ENCODE measurements at places on chromosomes 11 and 22.

- no peak for DNase-seq
Measured at GRCh38 chr11:70205049-70205725, 2.1 kb downstream of the FADD start.

- no peak for DNase-seq
Measured at GRCh38 chr11:120863359-120863758, 160.5 kb upstream of the TBCEL start.

- DNase-seq: no peak
Measured at GRCh38 chr11:87391496-87391895, 353.8 kb downstream of the TMEM135 start.

DNA sequence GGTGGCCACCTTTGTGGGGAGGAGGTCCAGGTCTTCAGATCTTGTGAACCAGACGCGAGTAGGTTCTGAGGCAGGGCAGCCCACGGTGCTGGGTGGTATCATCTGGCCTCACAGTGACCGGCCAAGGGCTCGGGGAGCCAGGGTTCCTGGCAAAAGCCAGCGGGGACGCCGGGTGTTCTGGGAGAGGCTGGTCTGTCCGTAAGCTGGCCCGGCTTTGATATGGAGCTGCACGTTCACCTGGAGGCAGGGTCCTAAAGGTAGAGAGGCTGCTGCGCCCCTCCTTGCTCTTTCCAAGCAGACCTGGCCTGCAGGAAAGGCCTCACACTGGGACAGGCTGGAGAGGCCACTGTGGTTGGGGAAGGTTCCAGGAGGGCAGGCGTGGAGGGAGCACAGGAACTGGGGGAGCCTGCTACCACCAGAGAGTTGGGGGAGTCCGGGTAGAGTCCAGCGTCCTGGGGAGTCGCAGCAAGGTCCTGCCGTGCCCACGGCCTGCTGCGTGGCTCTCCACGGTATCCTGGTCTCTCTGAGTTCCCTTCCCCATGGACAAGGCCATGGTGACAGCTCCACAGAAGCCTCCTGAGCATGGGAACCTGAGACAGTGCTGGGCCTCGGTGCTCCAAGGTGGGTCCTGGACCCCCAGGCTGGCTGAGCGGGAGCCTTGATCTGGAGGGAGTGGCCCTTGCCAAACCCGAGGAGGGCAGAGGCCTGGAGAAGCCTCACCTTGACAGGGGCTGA, 452.4 kb upstream of the B3GAT1 start:
- DNase-seq: no peak

DNA sequence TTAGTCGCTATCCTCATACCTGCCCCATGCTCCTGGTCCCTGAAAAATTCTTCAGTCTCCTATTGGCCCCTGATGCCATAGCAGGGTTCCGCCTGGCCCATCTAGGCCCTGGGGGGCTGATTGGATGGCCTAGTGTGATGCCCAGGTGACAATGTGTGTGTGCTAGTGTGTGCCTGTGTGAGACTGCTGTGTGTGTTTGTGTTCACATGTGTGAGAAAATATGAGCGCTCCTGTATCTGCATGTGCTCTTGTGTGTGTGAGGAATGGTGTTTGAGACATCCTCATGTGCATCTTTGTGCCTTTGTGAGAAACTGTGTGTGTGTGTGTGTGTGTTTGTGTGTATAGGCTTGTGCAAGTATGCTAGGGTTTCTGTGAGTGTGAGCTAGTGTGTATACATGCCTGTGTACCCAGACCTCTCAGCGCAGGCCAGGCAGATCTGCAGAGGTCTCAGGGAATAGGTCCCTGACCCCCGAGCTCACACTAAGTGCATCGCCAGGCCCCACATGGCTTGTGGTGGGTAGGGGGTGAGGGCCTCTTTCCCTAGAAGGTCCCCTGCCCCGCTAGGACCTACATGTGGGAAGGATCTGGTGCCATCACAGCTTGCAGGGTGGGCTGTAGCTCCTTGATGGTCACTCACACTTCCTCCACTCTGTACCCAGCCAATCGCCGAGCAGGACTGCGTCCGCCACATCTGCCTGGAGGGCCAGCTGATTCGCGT, 64.6 kb downstream of the OTOG start:
- DNase-seq: no peak

GRCh38 chr11:111566324-111566723, 25.8 kb downstream of the LAYN start:
- DNase-seq: no peak

DNA sequence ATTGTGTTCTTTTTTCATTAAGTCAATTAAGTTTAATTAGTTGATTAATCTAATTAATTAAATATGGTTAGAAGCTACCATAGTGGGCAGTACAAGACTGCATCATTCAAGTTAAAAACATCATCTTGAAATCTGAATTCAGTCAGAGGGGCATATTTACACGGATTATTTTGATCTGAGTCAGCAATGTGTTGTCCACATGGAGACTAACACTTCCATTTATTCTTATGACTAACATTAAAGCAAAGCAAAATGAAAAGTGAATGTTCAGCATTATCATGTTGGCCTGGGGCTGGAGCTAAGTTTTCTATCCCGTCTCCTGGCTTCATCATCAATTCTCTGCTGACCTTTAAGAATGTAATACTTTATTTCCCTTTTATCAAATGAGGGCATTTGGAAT, 17.3 kb downstream of the FLI1 start:
- peak; percentile 84 for DNase-seq

GRCh38 chr11:71425860-71426259, 22.3 kb downstream of the DHCR7 start:
- no peak for DNase-seq
